ENCODE measurements at places on chromosomes 2 and 18.

DNA sequence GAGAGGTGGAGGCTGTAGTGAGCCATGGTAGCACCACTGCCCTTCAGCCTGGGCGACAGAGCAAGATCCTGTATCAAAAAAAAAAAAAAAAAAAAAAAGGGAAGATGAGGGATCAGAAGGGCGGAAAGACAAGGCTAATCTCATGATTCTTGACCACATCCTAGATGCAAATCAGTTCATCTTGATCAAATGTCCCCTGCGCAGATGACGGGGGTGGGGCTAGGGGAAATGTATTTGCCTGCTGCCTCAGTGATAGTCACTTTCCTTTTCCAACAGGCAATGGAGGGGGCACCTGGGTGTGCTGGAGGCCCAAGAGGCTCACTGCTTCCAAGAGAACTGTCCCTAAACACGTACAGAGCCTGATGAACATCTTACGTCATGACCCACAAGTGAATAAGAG, 3.7 kb upstream of the EMILIN2 start:
- no peak for DNase-seq

- no peak for DNase-seq
These were observed 16.0 kb upstream of the PROM2 start for GRCh38 chr2:95258271-95258670.

DNA sequence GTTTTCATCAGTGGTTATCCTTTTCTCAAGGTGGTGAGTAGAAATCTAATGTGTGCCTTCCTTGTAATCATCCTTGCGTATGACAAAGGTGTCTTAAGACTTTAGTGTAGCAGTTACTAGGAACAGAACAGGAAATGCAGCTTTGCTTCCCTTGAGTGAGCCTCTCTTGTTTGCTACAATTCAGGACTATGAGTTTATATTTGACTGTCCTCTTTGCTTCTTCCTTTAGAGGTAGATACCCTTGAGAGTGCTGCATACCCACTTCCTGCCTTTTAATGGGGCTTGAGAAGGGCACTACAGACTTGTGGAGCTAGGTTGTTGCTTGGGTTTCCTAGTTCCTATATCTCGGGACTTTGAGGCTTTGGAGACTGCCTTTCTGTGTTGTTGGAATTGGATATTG, 3.8 kb downstream of the KCNJ13 start:
- no peak for DNase-seq

DNA sequence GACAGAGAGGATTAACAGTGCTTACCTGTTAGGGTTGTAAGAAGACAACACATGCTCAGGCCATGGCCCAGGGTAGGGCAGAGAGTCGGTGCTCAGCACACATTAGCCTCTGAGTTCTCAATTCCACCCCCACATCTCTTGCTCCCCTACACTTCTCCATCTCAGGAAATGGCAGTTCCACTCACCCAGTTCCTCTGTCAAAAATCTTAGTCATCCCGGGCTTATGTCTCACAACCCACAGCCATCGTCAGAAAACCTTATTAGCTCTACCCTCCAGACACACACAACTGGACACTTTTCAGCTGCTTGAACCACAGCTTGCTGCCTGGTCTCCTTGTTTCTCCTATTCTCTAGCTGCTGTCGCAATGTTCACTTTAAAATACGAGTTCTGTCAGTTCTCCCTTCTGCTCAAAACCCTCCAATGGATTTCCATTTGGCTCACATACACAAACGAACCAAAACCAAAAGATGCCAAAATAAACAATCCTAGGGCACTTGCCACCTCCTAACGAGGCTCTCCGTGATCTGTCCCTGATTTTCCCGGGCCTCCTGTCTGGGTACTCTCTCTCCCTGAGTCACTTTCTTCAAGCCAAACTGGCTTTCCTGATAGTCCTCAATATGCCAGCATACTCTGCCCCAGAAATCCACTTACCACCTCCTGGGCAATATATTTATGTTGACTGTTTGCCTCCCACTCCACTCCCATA, 89.7 kb downstream of the KCTD1 start:
- DNase-seq = no peak

DNA sequence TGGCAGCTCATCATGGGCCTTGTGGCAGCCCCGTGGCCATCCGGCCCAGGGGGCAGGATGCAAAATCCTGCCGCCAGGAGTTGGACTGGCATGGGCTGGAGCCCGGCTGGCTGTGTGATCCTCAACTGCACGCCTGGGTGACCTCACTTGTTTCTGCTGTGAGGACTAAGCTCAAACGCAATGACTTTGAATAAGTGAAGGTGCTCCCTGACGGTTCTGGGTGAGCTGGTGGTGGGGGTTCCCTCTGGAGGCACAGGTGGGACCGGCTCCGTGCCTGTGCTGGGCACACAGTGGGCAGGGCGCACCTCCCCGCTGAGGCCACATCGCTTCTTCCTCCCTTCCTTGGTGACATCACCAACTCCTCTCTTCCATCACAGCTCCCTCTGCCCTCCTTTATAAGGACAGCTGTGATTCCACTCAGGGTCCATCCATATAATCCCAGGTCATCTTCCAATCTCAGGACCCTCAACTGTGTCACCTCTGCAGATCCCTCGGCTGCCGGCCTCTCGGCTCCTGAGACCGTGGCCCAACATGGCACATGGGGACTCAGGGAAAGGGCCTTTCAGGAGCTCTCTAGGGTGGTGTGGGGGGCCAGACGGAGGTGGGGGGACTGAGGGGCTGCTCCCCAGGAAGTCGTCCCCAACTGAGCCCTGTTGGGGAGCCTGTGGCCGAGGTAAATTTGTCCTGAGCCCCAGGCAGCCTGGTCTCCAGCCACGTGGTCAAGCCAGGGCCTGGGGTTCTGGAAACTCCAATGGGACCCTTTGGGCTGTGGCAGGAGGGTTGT, 75.5 kb upstream of the ODC1 start:
- peak; percentile 54 for DNase-seq

DNA sequence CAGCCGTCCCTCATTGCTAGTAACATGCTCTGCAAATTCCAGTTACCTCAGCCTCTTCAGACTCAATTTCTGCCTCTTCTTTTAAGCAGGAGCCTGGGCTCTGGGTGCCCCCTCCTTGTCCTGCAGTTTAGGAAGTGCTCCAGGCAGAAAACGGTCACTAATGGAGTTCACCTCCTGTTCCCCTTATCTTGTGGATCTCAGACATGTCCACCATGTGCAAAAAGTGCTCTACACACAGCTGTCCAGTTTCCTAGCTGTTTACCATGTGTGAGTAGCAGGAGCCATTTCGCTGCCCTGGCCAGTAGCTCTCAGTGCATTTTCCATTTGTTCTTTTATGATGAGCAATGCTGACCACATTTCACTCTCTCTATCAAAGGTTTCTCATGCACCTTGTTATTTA, 4.9 kb downstream of the SH3YL1 start:
- no peak for DNase-seq

DNA sequence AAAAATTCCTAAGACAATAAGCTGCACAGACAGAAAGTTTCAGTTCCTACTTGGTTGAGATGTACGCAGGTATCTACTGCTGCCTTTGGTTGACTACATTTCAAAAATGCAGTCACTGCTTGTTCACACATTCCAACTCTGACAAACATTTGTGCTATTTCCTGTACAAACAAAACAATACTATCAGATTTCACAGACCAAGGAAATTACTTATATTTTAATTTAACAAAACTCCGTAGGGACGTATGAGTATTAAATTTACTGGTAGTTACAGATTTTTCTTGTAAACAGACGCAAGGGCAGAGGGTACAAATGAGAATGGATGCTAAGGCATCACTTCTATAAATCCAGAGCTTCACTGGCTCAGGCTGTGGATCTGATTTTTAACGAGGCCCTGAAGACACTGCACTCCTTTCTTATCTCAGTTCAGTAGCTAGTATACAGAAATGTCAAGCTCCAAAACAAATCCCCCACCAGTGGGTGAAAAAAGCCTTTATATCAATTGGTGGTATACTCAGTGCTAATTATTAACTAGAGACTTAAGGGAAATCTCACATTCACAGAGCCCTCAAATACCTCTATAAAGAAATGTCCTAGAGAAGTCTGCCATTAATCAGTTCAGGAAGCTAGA, 31.7 kb upstream of the TTC32 start:
- no peak for DNase-seq

DNA sequence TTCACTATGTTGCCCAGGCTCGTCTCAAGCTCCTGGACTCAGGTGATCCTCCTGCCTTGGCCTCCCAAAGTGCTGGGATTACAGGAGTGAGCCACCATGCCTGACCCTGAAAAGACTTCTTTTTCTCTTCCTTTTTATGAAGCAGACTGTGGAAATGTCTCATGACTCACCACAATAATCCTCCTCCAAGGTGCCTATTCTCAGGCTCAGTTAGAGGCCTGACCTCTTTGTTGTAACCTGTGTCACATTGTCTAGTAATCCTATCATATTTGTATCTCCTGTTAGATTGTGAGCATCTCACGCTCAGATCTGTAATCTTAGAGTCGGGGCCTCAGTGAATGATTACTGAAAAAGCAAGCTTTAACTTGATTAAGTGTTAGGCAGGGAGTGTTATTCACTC, 18.3 kb upstream of the TAF4B start:
- DNase-seq = no peak

GRCh38 chr18:23982155-23983079, 32.1 kb upstream of the TTC39C start:
- peak; percentile 82 for DNase-seq

DNA sequence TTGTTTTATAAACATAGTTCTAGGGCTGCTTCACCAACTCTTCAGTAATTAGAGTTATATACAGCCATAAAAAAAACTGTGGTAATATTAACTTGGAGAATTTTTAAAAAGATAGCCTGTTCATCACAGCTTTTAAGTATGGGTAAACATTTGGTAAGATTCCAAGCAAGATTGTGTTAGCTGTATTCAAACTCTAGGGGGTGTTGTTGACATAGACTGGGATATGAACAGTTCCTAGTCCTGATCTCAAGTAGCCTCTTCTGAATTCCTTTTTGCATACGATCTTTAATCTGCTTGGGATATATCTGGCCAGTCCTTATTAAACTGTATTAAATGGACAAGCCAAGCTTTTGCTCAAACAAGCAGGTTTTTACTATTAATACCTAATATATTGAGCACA, 13.4 kb downstream of the NOP58 start:
- no peak for DNase-seq

GRCh38 chr2:27431395-27431794, 3.0 kb downstream of the NRBP1 start:
- DNase-seq = no peak

DNA sequence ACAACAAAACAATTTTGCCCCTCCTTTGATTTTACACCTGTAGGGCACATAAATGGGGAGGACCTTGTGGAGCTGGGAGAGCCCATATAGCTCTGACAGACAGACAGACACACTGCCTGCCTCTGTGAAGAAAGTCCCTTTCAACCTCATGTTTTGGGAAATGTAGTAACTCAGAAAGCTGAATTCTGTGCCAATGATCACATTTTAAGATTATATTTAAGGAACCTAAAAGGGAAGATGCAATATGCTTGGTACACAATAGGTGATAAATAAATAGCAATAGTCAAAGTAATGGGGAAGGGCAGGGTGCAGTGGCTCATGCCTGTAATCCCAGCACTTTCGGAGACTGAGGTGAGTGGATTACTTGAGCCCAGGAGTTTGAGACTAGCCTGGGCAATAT, 446.4 kb upstream of the ID2 start:
- DNase-seq = no peak

DNA sequence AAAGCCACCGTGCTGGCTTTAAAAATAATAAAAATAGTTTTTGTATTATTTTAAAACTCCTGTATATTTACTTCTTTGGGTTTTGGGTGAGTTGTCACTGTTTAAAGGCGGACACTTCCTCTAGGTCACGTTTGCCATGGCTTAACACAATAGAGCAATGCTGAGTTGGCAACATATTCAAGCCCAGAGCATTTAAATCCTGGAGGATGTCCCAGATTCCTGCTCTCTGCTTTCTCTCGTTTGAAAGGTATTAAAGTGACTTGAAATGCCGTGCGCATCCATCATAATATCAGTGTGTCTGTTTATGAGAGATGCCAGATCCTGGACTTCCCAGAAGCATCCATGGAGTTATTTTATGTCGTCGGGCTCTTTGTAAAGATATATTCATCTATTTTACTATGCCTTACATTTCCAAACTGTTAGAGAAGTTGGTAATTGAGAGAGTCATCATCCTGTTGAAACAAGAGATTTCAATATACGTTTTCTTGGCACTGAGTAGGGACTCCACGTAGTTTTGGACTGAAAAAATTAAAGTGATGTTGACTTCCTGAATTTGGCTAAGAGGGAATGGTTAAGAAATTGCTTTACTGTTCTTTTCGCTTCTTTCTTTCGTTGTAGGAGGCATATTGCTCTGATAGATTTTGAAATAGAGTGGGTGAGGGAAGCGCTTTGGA, 150.6 kb downstream of the ZNF236 start:
- no peak for DNase-seq

Measured in Right ventricle myocardium inferior (tissue), 1 donor.